Astrocyte (in vitro differentiated cells and primary cell): ENCODE measurements at places on chromosomes 3 and 15. TPM values are rescaled to one million over a fixed set of nuclear protein-coding genes. Genes with fewer than 3 reads are reported as not detected.
A peak's percentile ranks its signal among the peaks of the same experiment; 100 is the strongest.

GRCh38 chr3:72246685-72247084 lies 461.7 kb upstream of the PROK2 start:
- H3K36me3 ChIP-seq, result no peaks in the 10 kb centered on the region
- no peak for DNase-seq
- H3K27me3 ChIP-seq, result peaks cover 23% of the 10 kb centered on the region
- H3K4me1 ChIP-seq, result no peaks in the 10 kb centered on the region
- H3K27ac ChIP-seq, result no peak overlapping the region

DNA sequence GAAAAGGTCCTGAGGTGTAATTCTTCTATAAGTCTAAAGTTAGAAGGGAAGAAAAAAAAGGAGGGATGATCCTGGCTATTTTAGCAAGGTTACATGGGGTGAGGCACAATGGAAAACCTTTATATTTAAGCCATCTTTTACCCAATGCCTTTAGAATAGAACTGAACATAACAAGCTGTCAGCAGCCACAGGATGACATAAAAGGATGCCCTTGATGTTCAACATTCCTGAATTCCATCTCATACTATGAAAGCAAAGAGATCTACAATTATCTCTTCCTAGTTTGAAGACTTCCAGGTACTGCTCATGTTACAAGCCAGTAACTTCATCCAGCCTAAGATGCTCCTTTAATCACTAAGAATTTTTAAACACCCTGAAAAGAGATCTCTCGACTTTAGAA lies 26.9 kb downstream of the NEK10 start:
- no peaks in the 10 kb centered on the region for H3K27me3 ChIP-seq
- no peak overlapping the region for H3K4me3 ChIP-seq
- H3K4me1 ChIP-seq, result no peaks in the 10 kb centered on the region
- peaks cover 6% of the 10 kb centered on the region for H3K36me3 ChIP-seq

Gene FETUB
- not detected in 2 replicates for total RNA-seq

DNA sequence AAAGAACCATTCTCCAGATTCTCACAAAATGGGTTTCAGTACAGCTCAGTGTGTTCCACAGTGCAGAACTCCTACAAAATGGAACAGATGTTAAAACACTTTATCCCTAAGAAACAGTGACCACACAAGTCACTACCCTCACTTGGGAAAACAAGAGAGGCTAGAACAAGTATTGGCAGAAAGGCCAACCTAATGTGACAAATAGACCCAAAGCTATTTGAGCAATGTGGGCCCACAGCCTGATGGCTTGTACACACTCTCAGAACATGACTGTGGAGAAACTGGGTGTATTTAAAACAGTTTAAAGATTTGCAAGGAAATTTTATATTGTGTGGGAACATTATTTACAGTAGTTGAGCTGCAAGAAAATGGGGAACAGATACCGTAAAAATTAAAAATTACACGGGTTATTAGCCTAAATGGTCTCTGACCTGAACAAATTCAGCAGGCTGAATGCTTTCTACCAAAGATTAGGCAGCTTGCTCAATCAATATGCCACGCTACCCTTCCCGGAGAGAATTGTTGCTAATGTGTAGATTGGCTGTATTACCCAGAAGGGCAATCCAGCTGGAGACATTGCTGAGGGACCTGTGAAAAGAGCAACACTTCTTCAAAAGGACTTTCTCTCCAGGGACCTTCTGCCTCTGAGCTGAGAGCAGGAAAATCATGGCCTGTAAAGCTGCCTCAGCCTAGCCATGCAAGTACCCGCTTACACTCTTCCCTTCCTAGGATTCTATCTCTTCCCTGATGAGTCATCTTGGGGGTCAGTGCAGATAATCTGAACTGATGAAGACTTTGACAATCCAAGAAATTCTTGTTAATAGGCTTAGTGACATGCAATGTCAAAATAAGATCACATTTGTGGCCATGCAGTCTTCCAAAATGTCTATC lies 97.1 kb downstream of the STRIT1 start:
- H3K27ac ChIP-seq, result no peak overlapping the region
- H3K27me3 ChIP-seq, result no peaks in the 10 kb centered on the region
- DNase-seq, result no peak
- no peaks in the 10 kb centered on the region for H3K36me3 ChIP-seq
- H3K4me1 ChIP-seq, result no peaks in the 10 kb centered on the region
- H3K4me3 ChIP-seq, result no peak overlapping the region

- no peaks in the 10 kb centered on the region for H3K27me3 ChIP-seq
- H3K36me3 ChIP-seq, result no peaks in the 10 kb centered on the region
- DNase-seq, result peak; percentile 34
- no peaks in the 10 kb centered on the region for H3K4me1 ChIP-seq
These were observed 781.2 kb downstream of the ROBO1 start for GRCh38 chr3:78986416-78987101.

DNA sequence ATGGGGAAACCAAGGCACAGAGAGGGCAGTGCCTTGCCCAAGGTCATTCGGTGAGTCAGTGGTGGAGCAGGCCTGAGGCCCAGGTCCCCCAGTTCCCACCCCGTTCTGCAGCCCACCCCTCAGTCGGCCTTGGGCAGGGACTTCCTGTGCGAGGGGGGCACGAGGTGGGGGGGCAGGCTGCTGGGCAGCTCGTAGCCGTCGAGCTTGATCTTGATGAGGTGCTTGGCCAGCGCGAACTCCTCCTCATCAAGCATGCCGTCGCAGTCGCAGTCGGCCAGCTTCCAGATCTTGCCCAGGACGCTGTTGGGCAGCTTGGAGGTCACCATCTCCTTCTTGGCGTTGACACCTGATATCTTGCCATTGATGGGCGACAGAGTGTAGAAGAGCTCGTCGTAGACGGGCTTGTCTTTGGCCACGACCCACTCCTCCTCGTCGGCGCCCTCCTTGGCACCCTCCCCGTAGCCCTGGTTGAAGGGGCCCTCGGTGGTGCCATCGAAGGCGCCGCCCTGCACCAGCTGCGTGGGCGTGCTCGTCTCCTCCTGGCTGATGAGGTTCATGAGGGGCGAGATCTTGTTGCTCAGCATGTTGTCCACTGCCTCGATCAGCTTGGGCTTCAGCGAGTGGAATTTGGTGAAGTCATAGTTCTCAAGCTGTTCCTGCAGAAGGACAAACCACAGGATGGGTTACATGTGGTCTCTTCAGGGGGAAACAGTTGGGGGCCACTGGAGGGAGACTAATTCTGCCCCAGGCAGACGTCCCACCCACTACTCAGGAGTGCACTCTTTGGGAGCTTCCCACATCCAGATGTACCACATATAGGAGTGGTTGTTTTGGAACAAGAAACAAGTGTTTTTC lies 6.9 kb upstream of the SPTBN5 start:
- no peak overlapping the region for H3K4me3 ChIP-seq
- no peaks in the 10 kb centered on the region for H3K4me1 ChIP-seq
- H3K27ac ChIP-seq, result no peak overlapping the region
- peaks cover 13% of the 10 kb centered on the region for H3K36me3 ChIP-seq

Gene SYNM
- total RNA-seq, result 9.7 and 10.1 TPM in 2 replicates

DNA sequence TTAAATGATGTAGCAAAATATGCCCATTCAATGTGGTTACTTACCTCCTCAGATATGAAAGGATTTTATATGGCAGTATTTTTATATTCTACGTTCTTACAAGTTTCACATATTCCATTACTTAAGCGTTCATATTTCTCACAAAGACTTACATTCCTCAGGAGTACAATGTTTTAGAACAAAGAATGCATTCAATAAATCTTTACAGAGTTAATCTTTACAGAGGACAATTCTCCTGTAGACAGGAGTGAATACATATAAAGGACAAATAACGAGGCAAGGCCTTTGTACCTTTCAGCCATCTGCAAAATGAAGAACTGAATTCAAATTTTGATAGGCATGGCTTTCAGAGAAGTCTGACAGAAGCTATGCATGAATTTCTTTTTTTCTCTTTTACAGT lies 1.9 kb downstream of the ZNF80 start:
- no peaks in the 10 kb centered on the region for H3K27me3 ChIP-seq
- DNase-seq, result no peak
- H3K4me3 ChIP-seq, result no peak overlapping the region

DNA sequence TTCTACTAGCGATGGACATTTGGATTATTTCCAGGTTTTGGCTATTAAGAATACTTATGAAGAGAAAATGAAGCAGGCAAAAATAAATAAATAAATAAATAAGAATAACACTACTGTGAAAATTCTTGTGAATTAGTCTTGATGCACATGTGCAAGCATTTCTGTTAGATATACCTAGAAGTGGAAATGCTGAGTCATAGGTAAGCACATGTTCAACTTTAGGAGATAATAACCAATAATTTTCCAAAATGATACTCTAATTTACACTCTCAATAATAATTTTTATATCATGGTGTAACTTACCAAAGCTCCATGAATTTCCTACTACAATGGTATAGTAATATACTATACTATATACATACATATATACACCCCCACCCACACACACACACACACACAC lies 23.4 kb downstream of the EMC4 start:
- H3K27me3 ChIP-seq, result no peaks in the 10 kb centered on the region
- no peak overlapping the region for H3K4me3 ChIP-seq
- no peak overlapping the region for H3K27ac ChIP-seq
- no peaks in the 10 kb centered on the region for H3K4me1 ChIP-seq

Gene LCTL
- total RNA-seq, result 12.8 and 13.2 TPM in 2 replicates

GRCh38 chr3:143215059-143215458 lies 95.5 kb downstream of the CHST2 start:
- H3K27me3 ChIP-seq, result peaks cover 3% of the 10 kb centered on the region
- H3K27ac ChIP-seq, result no peak overlapping the region
- no peak for DNase-seq
- no peaks in the 10 kb centered on the region for H3K36me3 ChIP-seq
- no peaks in the 10 kb centered on the region for H3K4me1 ChIP-seq

DNA sequence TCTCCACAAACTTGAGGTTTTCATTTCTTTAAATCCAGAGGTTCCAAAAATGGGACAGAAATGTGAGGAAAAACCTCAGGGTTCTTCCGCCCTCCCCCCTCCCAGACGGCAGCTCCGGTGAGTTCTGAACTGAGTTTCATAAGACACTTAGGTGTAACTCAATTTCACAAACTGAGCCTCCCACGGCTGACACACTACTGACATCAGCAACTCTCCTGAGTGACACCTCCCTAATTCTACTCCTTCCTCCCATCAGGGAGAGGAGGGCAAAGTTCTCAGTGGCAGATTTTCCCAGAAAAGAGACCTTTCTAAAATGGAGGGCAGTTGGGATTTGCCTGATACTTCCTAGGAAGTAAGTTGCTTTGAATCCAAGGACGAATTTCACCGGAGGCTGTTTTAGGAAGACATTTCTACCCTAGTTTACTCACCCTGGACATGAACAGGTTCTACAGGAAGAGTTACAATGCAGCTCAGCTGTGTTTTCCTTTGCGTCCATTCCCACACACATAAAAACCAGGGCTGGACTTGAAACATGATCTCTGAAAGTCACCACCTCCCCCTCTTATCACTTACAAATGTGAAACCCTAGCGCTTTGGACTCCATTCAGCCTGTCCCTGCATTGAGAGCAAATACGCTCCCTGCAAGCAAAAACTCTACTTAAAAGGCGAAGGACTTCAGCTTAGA lies 78.1 kb upstream of the LMOD3 start:
- no peaks in the 10 kb centered on the region for H3K4me1 ChIP-seq
- H3K36me3 ChIP-seq, result no peaks in the 10 kb centered on the region
- peak overlapping the region; percentile 25 for H3K4me3 ChIP-seq
- DNase-seq, result peak; percentile 59
- no peak overlapping the region for H3K27ac ChIP-seq

- peaks cover 4% of the 10 kb centered on the region for H3K4me1 ChIP-seq
- no peak overlapping the region for H3K4me3 ChIP-seq
- H3K27me3 ChIP-seq, result no peaks in the 10 kb centered on the region
- no peaks in the 10 kb centered on the region for H3K36me3 ChIP-seq
- H3K27ac ChIP-seq, result no peak overlapping the region
These were observed 2.1 kb downstream of the SLC41A3 start for GRCh38 chr3:126081618-126082361.

Gene COL6A5
- total RNA-seq, result 0.02 and 0.05 TPM in 2 replicates

Gene GOLGA8O
- total RNA-seq, result 1.2 and 2.5 TPM in 2 replicates

DNA sequence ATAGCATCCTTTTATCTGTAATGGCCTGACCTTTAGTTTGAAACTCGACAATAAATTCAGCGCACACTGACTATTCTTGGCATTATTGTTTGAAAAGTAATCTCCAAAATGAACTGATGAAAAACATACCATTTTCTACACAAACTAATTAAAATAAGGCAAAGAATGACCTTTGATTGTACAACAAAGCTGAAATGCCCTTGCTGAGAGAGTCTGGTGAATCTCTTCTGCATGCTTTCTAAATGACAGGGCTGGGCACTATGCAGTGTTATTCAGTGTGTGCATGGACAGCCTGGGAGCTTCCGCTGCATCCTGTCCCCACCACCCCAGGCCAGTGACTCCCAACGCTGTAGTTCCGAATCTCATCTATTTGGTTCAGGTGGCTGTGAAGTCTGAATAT lies 530.8 kb downstream of the FOXP1 start:
- peaks cover 69% of the 10 kb centered on the region for H3K4me1 ChIP-seq
- no peak overlapping the region for H3K27ac ChIP-seq
- no peaks in the 10 kb centered on the region for H3K27me3 ChIP-seq
- no peak for DNase-seq
- no peak overlapping the region for H3K4me3 ChIP-seq

GRCh38 chr15:43930079-43930478 lies 103.3 kb downstream of the WDR76 start:
- no peak for DNase-seq
- no peaks in the 10 kb centered on the region for H3K27me3 ChIP-seq
- H3K4me3 ChIP-seq, result no peak overlapping the region
- peaks cover 15% of the 10 kb centered on the region for H3K4me1 ChIP-seq
- no peak overlapping the region for H3K27ac ChIP-seq

Gene TEX55
- total RNA-seq, result not detected in 2 replicates

Gene PCNP
- total RNA-seq, result 147 and 151 TPM in 2 replicates

DNA sequence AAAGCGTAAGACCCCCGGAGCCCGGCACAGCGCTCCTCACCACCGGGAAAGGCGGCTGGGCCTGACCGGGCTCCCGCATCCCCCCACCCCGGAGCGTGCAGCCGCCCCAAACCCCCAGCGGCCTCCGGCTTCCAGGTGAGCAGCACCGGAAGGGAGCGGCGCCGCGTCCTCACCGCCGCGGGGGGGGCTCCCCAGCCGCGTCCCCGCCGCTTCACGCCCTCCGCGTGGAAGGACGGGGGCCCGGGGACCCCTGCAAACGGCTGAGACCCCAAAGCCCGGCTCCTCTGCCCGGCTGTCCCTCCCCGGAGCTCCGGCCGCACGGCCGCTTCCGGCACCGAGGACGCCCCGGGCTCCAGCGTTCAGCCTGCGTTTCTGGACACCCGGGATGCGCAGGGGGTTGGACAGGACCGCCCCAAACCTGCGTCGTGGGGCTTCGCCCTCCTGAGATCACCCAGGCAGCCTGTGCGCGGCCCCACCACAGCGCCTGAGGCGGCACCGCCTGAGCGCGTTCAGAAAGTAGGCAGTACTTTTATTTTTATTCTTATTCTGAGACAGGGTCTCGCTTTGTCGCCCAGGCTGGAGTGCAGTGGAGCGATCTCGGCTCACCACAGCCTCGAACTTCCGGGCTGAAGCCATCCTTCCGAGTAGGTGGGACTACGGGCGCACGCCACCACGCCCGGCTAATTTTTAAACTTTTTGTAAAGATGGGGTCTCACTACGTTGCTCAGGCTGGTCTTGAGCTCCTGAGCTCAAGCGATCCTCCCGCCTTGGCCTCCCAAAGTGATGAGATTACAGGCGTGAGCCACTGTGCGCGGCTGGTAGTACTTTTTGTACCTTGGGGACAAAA lies 51.6 kb upstream of the BLM start:
- DNase-seq, result peak; percentile 38
- peak overlapping the region; percentile 61 for H3K4me3 ChIP-seq
- H3K27ac ChIP-seq, result peak overlapping the region; percentile 61
- no peaks in the 10 kb centered on the region for H3K27me3 ChIP-seq
- H3K4me1 ChIP-seq, result peaks cover 17% of the 10 kb centered on the region

- no peaks in the 10 kb centered on the region for H3K4me1 ChIP-seq
- no peak for DNase-seq
- H3K36me3 ChIP-seq, result no peaks in the 10 kb centered on the region
- H3K27ac ChIP-seq, result no peak overlapping the region
These were observed 38.4 kb downstream of the SLCO3A1 start for GRCh38 chr15:91891788-91892345.

Gene ALDH1A2
- total RNA-seq, result 0.98 and 1.7 TPM in 2 replicates
